ENCODE measurements at places on chromosomes 1 and 21. TPM values are rescaled to one million over a fixed set of nuclear protein-coding genes. Genes with fewer than 3 reads are reported as not detected.

The FAM163A gene
- total RNA-seq, result 0.56 TPM

The SPRR2F gene
- not detected for total RNA-seq

The SLFNL1 gene
- total RNA-seq, result 0.72 TPM

DNA sequence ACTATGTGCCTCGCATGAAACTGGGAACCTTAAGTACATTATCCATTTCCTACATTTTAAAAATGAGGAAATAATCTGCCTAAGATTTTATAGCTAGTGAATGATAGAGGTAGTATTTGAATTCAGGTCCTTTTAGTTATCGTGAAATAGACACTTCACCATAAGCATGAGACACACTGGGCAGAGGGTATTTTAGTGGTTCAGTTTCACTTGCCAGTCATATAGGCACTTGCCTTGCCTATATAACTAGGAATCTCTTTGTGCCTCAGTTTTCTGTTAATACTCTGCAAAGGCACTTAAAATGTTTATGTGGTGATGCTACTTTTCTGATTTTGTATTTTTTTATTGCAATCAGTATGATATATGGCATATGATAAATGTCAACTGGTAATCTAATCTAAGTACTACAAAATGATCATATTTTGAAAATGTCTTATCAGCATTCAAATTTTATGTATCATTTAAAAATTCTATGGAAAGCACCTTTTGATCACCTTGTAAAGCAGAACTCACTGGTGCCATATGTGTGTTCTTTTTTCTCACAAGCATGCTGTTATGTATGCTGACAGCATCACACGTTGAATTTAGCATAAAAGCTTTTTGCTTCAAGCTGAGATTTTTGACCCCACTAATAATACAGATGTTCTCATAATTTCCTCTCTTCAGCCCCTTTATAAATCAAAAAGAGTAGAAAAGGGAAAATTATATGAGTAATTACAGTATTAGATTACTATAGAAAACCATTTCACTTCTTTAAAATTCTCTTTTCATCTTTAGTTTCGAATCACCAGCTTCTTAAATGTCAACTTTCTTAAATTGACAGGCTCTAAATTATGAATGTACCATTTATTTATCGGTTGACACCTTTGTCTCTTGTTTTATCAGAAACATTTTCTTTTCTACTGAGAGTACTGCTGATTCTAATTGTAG lies 52.6 kb downstream of the RPS6KC1 start:
- DNase-seq, result no peak

DNA sequence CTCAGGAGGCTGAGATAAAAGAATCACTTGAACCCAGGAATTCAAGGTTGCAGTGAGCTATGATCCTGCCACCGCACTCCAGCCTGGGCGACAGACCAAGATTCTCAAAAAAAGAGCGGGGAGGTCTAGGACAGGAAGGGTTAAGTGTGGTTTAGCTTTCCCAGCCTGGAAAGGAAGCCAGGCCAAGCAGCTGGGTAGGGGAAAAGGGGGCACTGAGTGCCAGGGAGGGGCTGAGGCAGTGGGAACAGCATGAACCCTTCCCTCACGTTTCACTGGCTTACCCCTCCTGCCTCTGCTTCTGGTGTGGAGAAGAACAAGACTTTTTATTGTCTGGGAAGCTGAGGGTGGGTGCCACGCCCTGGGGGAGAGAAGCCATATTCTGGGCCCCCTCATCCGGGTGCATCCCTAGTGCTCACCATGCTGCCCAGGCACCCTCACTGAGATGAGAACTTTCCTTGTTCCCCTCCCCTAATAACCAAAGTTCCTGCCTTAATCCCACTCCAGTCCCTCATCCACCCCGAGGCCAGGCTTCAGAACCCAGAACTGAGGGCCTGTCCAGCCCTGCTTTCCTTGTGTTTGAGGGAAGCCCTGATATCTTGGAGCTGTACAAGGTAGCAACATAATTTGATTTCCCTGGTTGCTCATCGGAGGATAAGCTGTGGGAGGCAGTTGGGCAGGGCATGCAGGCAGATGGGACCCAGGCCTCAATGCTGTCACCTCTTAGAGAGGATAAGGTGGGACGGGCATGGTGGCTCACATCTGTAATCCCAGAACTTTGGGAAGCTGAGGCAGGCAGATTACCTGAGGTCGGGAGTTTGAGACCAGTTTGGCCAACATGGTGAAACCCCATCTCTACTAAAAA lies 2.0 kb upstream of the LMNA start:
- DNase-seq, result no peak

DNA sequence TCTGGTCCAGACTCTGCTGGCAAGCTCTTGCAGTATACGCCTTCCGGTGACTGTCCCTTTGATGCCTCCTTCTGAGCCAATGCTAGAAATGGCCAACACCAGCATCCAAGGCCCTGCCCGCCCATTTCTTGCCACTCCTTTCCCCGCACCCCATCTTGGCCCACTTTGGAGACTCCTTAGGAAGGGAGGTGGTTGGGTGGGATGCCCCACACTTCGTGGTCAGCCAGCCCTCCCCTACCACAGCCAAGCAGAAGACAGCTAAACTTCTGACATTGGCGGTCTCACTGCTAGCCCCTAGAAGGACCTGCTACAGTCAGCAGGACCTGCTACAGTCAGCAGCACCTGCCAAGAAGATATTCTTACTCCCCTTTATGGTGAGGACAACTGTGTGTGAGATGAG lies 73.5 kb upstream of the CLDN14 start:
- no peak for DNase-seq

DNA sequence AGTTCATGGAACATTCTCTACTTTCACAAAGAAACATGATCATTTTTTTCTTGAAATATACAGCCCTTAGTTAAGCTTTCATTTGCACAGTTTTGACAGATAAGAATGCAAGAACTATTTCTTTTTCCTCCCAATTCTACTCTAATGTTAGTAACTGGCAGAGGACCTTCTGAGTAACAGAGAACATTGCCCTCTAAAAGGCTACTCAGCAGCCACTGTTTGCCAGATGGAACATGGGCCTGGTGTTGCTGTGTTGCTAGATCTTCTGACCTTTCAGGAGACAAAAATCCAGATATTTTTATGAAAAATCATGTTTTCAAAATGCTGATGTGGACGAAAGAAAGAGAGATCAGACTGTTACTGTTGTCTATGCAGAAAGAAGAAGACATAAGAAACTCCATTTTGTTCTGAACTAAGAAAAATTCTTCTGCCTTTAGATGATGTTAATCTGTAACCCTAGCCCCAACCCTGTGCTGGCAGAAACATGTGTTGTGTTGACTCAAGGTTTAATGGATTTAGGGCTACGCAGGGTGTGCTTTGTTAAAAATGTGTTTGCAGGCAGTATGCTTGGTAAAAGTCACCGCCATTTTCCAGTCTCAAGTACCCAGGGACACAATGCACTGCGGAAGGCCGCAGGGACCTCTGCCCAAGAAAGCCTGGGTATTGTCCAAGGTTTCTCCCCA lies 2.9 kb upstream of the PRDX6 start:
- DNase-seq, result no peak

DNA sequence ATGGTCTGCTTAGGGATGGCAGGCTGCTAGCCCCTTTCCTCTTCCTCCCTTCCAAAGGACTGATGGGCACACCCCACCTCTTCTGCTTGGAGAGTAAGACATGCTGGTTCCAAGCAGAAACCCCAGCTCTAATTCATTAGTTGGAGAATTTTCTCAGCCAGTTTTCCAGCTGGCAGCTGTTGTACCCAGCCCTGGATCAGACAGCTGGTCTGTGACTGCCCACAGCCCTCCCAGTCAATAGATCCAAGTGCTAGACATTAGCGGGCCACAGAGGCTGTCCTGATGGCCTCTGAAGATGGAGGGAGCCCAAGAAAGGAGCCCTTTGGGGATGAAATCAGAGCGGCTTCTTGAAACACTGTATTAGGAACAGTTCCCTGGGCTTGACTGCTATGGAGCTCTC lies 35.8 kb downstream of the ACOT11 start:
- no peak for DNase-seq

- DNase-seq, result no peak
These were observed 25.3 kb downstream of the CDCA8 start for GRCh38 chr1:37717631-37718030.

DNA sequence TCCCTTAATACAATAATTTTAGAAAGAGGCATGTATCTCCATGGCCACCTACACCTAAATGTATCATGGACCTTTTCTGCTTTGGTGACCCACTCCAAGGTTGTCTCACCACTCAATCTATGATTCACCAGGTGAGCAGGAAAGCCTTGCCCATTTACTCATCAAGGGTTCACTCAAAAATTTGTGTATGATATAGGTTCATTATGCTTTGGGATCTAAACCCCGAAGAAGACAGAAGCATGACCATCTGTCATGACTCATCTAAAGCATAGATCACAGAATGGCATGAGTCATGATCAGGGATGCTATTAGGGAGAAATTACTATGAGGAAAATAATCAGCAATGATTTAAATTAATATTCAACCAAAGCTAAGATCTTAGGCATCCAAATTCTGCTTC lies 38.5 kb downstream of the PYHIN1 start:
- no peak for DNase-seq

DNA sequence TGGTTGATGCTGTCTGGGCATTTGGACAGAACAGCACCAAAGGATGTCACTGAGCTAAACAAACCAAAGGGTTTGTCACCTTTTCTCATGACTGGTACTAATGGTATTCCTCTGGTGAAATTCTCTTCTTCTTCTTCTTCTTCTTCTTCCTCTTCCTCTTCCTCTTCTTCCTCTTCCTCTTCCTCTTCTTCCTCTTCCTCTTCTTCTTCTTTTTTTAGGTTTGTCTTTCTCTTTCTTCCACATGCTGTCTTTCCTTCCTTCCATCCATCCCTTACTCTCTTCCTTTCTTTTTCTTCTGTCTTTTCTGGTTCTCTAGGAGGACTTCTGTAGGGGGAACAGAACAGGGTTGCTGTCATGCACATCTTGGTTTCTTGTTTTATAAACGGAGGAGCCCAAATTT lies 9.3 kb upstream of the IGFN1 start:
- DNase-seq, result no peak

DNA sequence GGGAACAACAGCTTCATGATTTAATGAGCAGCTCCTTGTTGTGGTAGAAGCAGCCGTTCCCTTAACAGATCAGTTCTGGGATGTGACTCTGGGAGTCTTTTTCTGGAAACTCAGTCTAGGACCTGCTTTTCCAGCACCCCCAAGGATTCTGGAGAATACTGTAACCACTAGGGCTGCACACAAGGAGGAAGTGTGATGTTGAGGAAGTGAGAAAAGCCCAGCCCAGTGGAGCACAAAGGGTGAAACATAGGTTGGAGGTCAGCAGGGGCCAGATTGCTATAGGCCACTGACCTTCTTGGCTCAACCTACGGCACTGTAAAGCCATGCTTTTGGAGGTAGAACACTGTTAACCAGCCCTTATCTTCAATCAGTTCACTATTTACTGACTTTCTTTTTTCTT lies 10.1 kb upstream of the PLA2G5 start:
- DNase-seq, result no peak

- DNase-seq, result no peak
These were observed 260.3 kb upstream of the SGIP1 start for GRCh38 chr1:66273656-66274055.

- no peak for DNase-seq
These were observed 30.9 kb downstream of the SELL start for GRCh38 chr1:169680377-169681019.

DNA sequence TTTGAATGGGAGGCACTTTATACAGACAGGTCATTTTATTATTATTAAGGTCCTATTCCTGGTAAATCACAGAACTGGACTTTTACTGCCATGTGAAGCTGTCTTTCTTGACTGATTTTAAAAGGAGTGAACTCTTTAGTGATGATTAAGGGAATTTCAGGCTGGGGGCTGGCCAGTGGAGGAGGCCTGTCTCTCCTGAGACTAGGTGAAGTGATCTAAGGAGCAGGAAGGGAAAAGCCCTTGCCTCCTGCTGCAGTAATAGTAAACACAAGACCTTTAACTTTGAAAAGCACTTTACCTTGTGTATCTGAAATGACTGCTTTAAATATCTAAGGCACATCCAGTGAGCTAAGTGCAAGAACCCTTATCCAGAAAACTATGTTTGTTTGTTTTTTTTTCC lies 118.0 kb upstream of the SPAG17 start:
- no peak for DNase-seq

DNA sequence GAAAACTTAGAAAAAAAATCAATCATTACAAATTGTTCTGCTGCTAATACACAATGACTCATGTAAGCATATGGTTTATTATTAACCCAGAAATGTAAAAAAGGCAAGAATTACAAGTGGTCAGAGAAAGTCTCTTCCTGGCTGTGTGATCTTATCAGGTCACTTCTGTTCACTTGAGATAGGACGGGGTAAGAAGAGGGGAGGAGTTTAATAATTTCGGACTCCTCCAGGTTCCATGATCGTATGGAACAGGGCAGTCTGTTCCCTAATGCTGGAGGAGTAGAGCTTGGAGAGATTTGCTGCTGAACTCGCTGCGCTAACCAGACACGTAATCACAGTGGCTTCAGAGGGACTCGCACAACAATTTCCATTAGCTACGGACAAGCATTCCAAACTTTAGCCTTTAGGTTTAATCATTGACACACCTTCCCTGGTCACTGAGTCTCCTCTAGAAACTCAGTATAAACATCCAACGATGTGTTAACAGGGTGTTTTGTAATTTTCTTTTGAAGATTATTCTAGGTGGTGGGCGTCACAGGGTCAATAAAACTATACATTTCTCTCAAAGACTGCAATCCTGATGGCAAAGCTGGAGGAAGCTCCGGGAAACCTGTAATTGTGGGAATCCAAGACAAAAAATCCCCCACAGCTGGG lies 1.3 kb downstream of the CRYZ start:
- DNase-seq, result no peak

DNA sequence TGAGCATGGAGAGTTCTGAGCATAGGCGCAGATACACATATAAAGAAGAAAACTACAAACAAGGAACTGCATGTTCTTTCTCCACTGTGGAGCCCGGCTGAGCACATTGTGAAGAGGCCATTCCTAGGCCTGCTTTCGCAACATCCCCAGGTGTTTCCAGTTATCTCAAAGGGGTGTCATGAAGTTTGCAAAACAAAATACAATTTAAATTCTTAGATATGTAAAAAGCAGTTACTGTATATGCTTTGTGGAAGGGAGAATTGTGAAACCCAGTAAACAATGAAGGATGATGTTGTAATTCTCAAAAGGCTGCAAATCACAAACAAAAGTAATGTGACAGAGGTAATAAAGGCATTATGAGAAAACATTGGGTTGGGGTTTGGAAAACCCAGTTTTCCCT lies 98.6 kb upstream of the ZNF644 start:
- DNase-seq, result no peak

DNA sequence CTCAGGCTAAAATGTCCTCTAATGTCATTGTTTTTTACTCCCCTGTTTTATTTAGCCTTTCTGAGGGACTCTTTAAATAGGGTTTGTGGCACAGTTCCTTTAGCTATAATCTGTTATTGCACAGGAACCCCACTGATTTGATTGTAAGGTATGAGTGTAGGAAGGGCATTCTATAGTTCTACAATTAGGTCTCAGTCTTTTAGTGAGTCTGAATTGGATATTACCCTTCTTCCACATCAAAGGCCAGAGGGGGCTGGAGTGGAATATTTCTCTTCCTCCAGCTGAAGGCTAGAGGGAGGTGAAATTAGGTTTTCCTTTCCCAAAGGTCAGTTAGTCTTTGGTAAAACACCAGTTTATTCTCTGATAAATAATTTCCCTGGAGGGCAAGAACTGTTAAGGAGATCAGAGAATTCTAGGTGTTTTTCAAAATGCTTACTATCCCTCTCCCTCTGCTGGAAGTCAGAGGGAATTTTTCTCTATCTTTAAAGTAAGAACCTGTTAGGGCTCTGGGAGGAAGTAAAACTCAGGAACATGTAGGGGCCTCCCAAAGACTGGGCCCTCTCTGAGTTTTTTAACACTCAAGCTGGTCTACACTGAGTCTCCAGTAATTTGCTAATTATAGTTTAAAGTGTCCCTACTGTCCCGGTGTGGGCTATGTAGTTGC lies 176.3 kb upstream of the ZNHIT6 start:
- no peak for DNase-seq

- DNase-seq, result no peak
These were observed 17.8 kb downstream of the ABCG1 start for GRCh38 chr21:42236693-42237092.

Data from omental fat pad (tissue), 4 donors.